ENCODE measurements at places on chromosomes 2 and 18.
A peak's percentile ranks its signal among the peaks of the same experiment; 100 is the strongest.

GRCh38 chr2:140528982-140529381 lies 1601.8 kb downstream of the LRP1B start:
- DNase-seq = no peak

DNA sequence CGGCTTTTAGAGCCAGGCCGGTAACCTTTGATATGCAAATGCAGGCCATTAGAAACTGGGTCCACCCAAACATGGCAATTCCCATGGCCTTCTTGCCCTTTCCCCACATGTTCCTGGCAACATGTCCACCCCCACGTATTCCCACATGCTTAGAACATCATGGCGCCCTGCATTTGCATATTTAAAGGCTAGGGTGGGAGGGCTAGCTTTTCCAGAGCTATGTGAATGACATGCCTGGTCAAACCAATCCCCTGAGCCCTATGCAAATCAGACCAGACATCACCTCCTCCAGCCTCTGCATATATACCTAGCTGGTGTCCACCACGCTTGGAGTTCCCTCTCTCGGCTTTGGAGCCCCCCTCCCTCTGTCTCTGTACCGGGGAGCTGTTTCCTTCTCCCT lies 481.9 kb downstream of the CDH2 start:
- DNase-seq = no peak

DNA sequence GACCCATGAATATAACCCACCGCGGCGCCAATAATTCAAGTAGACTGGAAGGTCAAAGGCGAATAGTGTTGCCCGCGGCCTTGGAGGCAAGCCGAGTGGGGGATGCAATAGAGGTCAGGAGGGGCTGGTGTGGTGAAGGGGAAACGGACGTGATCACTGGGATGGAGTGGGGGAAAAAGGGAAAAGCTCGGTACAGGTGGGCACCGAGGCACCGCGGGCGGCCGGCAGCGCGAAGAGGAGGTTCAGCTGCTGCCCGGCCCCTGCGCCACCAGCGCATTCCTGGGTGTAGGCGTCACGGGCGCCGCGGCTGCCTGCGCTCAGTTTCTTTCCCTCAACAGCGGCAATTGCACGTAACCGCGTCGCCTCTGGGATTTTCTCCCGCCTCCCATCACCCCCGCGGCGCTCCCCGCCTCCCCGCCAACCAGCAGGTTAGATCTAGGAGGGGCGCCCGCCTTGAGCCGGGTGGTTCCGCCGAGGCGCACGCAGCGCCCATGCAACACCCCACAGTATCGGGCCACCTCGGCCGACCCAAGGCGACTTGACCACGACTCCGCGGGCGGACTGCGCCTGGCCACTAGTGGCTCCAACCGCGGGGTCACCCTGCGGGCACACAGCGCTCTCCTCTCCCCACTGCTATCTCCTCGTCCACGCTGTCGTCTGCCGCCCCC lies 1.5 kb downstream of the RND3 start:
- no peak for DNase-seq

DNA sequence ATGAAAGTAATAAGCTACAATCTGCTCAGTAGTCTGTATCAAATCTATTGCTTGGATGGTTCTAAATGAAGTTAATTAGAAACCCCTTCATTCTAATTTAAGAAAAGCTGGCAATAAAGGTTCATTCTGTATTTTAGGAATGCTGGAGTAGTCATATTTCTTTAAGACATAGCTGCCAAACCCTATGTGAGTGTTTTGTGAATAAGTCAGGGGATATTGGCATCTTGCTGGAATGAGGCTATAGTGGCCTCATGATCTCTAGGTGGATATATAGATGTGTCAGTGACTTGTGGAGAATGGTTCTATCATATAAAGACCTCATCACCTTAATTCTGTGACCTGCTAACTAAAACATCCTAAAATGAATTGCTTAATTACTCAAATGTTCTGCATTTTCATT lies 196.3 kb downstream of the PDE1A start:
- no peak for DNase-seq

DNA sequence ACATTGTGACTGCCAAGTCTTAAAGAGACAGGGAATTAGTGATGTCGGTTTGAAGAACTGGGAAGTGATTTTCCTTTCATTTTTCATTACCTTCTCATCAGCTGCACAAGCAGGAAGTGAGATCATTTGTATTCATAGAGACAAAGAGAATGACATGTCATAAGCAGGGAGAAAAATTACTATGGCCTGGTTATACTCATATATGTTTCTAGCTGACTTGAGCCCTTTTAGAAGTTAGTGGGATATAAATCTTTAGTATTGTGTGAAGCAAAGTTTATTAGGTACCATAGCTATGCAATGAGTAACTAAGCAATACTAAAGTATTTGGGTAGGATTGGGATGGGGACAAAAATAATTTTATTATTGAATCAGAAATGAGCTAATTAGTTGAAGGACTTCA lies 284.1 kb downstream of the PID1 start:
- DNase-seq = no peak

DNA sequence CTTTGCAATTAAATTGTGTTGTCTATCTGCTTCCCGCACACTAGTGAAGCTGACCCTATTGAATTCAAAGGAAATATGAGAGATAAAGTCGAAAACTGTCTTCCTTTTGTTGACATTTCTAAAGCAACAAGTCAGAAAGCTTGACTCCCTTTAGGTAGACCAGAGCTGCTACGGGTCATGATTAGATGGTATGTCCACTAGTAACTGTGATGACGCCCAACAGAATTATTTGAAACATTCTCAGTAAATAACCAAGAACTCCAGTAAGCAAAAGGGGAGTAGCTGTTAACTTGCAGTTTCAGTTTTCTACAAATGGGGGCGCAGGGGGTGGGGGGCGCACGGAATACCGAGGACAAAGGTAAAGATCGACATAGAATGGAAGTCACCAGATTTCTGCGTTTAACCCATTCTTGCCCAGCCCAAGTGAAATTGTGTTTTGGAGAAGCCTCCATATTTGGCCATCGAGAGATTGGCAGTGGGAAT lies 56.4 kb downstream of the CRIM1 start:
- no peak for DNase-seq

DNA sequence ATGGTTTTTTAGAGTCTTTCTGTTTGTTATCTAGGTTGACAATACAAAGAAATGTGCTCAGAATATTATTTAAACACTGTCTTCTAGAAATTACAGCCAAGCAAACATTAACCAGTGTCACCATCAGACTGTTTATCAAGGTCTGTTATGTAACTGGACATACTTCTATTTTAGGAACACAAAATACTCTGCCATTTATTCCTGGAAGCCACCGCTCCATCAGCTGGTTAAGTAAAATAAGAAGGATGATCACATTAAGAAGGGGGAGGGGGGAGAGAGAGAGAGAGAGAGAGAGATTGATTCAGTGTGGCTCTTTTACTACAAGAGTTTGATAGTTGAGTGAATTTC lies 47.9 kb downstream of the MBP start:
- DNase-seq = no peak

DNA sequence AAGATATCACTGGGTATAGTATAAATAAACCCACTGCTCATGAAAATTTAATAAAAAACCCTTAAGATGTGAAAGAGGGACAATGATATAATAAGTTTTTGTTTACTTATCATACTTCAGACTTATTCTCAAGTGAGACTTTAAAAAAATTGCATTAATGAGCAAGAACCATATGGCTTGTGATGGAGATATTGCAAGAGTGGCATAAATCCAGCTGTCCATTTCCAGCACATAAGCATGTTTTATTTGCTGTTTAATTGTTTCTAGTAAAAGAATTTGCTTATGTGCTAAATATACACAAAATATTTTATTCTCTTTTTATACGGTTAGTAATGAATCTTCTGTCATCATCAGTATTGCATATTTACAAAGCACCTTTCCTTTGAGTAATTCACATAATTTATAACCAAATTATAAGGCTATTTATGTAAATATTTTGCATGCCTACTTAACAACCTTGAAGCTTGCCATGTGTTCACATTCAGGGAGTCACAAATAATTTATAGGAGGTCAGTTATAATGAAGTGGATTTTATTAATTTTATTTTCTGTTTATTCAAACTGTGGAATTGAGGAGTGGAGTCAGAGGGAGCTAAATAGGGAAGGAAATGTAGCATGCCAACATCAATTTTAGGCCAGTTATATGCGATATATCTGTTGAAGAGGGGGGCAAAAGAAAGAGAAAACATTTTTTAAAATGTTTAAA lies 318.5 kb upstream of the CWC22 start:
- DNase-seq = peak; percentile 66

- no peak for DNase-seq
Measured at GRCh38 chr2:222693837-222694236, 22.4 kb downstream of the MOGAT1 start.

- DNase-seq = no peak
Measured at GRCh38 chr18:42112657-42113420, 157.8 kb downstream of the PIK3C3 start.

GRCh38 chr2:145569108-145569507 lies 1049.2 kb upstream of the ZEB2 start:
- no peak for DNase-seq

- no peak for DNase-seq
Measured at GRCh38 chr18:74742573-74743243, 145.0 kb downstream of the ZNF407 start.

GRCh38 chr18:58562146-58562998 lies 66.5 kb downstream of the ALPK2 start:
- DNase-seq = no peak

- no peak for DNase-seq
Measured at GRCh38 chr2:58764338-58765104, 523.4 kb upstream of the FANCL start.

GRCh38 chr2:99747842-99748241 lies 258.0 kb upstream of the REV1 start:
- no peak for DNase-seq

DNA sequence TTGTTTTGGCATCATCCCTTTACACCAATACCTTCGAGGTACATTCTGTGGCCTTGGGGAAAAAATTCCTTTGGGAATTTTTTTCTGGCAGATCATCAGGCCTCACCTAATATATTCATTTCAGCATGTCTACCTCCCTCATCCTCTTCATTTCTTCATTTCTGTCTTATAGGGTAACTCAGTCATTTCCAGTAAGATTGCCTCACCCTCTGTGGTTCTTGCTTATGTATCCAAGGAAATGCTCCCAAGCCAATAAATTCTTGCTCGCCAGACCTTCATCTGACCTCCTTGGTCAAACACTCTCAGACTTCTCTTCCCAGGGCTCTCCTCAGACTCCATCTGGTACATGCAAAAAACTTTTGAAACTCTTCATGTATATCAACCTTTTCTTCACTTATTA lies 265.6 kb downstream of the TMX3 start:
- DNase-seq = no peak

DNA sequence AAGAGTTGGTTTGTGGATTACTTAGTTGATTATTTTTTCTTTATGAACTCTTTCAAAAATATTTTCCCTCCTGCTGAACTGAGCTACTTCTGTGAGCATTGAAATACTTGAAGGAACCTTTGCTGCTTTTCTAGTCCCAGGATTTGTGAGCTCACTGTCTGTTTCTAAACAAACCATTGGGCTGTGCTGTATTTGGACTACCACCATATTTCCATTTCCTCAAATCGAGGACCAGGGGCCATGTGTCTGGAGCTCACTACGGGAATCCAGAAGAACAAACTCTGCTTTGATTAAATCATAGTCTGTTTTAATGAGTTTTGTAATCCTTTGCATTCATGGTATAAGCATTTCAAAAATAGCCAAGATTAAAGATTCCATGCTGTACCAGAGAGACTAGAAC lies 1.3 kb downstream of the MRPL33 start:
- DNase-seq = no peak

DNA sequence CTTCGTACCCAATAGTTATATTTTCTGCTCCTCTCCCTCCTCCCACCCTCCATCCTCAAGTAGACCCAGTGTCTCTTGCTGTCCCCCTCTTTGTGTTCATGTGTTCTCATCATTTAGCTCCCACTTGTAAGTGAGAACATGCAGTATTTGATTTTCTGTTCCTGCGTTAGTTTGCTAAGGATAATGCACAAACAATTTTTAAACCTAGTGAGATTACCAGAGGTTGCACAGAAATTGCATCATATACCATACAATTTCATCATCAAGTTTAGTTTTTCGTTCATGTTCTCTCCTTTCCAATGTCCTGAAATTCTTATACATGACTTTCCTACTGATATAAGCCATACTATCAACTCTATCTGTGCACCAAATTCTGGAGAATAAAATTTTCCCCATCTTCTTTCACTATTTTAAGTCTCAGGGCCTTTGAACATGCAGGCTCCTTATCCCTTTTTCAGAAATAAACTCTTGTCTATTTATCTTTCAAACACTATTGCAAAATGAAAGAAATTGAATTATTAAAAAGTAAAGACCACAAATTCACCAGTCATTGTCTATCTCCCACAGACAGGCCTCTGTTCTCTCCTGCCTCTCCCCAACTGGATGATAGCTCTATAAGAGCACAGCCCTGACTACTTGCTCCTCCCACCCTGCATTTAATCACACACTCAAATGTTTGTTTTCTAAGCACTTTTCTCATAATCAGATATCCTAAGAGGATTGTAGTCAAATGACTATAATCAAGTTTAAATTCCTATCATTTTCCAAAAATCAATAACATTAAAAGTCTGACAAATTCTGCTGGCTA lies 27.2 kb upstream of the B4GALT6 start:
- DNase-seq = no peak

GRCh38 chr2:26635401-26635800 lies 5.8 kb downstream of the CIB4 start:
- DNase-seq = no peak

GRCh38 chr2:30470426-30470825 lies 23.4 kb downstream of the LCLAT1 start:
- no peak for DNase-seq

DNA sequence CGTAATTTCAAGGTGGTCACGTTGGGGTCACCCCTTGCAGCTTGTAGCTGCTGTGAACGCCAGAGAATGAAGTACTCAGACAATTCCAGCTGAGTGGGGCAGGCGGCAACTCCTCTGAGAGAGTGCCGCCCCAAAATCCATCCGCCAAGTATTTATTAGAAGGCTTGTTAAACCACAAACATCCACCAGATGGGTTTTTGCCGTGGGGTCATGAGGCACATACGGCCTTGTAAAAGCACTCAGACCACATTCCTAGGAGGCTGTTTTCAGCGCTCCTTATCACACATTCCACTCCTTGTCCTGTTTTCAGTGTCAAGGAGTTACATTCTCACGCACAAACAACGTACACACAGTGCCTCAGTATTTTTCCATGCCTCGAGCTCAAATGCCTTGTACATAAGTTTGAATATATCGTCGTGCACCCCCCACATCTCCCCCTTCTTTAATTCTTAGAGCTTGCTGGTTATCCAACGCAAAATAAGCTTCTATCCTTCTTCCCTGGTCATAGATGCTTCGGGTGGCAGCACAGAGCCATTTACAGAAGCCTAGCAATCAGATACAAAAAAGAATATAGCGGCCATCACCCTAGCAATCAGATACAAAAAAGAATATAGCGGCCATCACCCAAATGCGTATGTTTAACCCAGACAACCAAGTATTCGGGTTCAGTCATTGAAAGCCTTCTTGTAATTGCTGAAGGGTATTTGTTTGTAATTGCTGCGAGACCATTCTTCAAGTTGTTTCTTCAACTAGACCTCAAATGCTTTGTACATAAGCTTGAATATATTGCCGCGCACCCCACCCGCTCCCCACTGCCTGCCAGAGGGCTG lies 7.3 kb downstream of the ALPP start:
- no peak for DNase-seq

GRCh38 chr2:46385786-46386577 lies 88.8 kb downstream of the EPAS1 start:
- no peak for DNase-seq

- DNase-seq = peak; percentile 58
Measured at GRCh38 chr2:137912371-137912770, 51.9 kb upstream of the HNMT start.

GRCh38 chr2:66596256-66596655 lies 161.3 kb downstream of the MEIS1 start:
- DNase-seq = no peak

- peak; percentile 91 for DNase-seq
Measured at GRCh38 chr2:127508631-127509034, 17.7 kb downstream of the IWS1 start.
